H54 (cell line): ENCODE measurements at places on chromosomes 4 and X.

DNA sequence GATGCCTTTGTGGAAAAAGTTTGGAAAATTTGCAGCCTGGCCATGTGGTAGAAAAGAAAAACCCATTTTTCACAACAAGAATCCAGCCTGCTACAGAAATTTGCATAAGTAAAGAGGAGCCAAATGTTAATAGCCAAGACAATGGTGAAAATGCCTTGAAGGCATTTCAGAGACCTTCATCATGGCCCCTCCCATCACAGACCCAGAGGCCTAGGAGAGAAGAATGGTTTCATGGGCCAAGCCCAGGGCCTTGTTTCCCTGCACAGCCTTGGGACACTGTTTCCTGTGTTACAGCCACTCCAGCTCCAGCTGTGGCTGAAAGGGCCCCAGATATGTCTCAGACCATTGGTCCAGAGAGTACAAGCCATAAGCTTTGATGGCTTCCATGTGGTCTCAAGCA lies 101.4 kb upstream of the LINC00632 start:
- DNase-seq = no peak

DNA sequence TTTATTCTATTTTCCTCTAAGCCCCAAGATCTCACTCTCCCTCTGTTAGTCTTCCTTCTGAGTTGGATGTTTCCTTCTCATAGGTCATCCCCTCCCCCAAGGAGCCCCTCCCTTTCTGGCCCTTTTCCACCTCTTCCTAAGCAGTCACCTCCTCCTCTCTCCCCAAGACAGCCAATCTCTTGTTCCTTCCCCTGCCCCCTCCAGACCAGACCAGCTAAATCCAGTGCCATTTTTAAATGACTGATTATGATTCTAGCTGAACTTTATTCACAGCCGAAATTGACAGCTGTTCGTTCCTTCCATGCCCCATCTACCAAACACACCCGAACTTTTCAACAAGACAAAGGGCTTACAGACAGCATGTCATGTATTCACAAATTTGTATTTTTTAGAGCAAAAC lies 1.9 kb downstream of the SPIN2A start:
- DNase-seq = no peak

- no peak for DNase-seq
Observed at GRCh38 chr4:2753436-2753835, 2.7 kb downstream of the TNIP2 start.

DNA sequence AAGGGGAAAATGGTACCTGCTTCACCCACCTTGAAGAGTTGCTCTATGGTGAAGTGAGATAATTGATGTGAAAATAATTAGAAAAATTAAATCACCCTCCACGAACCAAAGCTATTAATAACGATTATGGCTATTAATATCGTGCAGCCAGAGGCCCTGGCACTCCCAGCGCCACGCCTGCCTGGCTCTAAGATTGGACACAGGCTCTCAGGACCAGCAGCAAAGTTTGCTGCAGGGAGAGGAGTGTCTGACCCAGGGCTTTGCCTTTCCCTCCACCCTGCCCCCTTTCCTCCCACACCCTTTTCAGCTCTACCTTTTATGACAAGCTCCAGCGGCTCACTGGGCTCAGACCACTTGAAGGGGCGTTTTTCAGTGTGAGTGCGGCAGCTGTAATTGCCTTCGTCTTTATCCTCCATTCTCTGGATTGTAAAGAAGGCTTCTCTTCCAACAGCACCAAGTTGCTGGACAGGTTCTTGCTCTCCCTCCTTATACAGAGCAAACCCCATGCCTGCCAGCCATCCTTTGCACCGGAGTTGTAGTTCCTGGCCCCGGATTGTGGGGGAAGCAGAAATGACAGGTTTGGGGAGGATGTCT lies 11.5 kb downstream of the IGSF1 start:
- DNase-seq = no peak

- no peak for DNase-seq
Observed at GRCh38 chr4:176286728-176287127, 17.7 kb upstream of the ASB5 start.

GRCh38 chr4:163768014-163768413 lies 273.5 kb downstream of the TMA16 start:
- DNase-seq = no peak

- DNase-seq = no peak
Observed at GRCh38 chrX:46758956-46759644, at the start of gene SLC9A7. Gene SLC9A7 (minus strand): TSS chrX:46759118. CDS start chrX:46759029, 89 bp downstream.

GRCh38 chrX:64151911-64152310 lies 53.6 kb downstream of the AMER1 start:
- no peak for DNase-seq

- DNase-seq = no peak
Observed at GRCh38 chrX:24019448-24019847, 7.5 kb downstream of the KLHL15 start.

GRCh38 chr4:90845777-90846176 lies 718.6 kb downstream of the CCSER1 start:
- DNase-seq = no peak

DNA sequence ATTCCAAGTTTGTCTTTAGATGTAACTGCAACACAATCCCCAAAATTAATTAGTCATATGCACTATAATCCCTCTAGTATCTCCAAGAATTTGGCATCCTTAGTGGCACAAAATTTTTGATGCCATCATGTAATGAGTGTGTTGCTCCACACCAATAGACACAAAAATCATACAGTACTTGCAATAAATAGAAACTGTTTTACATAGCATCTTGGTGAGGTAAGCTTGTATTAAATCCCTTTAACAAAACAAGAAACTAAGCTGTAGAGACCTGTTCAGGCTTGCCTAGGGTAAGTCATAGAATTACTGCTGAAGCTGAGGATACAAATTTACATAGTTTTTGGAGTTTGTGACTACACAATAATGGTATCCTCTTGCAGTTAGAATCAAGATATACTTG lies 64.5 kb upstream of the PRSS12 start:
- no peak for DNase-seq

DNA sequence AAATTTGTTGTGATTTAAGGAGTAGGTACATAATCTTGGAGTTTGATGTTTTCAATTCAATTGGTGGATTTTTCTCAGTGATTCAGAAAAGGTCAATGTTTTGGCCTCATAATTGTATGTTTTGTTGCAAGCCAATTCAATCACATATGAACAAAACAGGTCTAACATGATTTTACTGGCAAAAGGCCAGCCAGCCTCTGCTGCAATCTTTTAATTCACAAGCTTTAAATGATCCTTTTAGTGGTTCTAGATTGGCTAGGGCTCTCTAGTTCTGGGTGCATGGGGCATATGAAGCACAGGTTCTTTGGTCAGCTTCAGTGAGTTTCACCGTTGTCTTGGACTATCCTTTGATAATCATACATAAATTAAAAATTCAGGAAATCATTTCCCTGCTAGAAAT lies 19.2 kb upstream of the SLC6A14 start:
- DNase-seq = no peak

DNA sequence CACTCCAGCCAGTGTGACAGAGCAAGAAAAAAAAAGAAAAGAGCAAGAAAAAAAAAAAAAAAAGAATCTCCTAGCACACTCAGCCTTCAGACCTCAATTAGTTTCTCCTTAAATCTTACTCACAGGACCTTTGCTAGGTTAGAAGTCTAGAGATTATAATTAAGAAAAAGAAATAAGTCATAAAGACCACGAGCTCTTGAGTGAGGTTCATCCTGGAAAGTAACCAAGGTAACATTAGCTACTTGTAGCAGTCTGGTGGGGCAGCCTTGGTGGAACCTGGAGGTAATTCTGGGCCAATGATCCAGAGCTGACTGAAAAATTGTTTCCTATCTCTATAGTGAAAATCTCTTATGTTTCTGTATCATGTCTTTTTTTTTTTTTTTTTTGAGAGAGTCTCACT lies 21.2 kb upstream of the DDX3X start:
- DNase-seq = no peak

- DNase-seq = no peak
Observed at GRCh38 chr4:15018361-15018760, 16.1 kb downstream of the CPEB2 start.

DNA sequence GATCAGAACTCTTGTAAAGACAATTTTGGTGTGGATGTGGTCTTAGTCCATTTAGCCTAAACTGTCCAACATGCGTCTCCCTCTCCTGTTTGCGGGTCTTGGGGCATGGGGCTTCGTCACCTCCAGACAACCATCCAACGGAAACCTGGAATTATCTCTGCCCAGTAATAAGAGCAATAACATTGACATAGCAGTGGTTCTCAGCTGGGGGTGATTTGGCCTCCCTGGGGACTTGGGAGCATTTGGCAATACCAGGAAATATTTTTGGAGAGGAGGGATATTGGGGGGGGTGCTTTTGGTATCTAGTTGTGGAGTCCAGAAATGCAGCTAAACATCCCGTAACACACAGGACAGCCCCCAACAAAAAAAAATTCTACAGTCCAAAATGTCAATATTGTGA lies 47.2 kb downstream of the SEL1L3 start:
- no peak for DNase-seq

DNA sequence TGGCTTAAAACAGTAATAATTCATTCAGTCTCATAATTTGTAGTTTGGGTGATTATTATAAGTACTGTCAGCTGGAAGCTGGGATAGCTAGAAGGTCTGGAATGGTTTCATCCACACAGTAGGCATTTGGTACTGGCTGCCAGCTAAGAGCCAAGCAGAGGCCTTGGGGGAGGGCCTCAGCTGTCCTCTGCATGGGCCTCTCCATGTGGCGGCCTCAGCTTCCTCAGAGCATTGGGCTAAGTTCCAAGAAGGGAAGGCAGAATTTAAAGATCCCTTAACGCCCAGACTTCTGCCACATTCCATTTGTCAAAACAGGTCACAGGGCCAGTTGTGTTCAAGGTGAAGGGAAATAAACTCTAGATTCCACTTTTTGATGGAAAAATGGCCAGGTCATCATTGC lies 93.3 kb downstream of the NEUROG2 start:
- DNase-seq = no peak

DNA sequence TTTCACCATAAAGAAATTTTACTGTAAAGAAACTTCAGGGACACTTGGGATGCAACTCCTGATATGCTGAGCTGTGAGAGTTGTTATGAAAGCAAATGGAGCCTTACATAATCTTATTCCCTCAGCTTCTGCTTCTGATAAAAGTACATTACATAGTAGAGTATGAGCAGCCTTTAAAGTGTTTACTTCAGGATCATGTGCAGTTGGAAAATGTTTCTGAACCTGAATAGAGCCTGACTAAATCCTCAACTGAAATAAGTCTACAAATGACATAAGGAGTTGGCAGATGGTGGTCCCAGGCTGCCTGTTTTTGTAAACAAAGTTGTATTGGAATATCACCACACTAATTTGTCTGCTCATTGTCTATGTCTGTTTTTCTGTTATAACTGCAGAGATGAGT lies 19.3 kb downstream of the RASSF6 start:
- no peak for DNase-seq
